Cardiac muscle cell (in vitro differentiated cells and primary cell): ENCODE measurements at places on chromosomes 5 and 9.

- no peak overlapping the region for H3K27ac ChIP-seq
- no peak for DNase-seq
- H3K4me3 ChIP-seq, result no peak overlapping the region
- no peaks in the 10 kb centered on the region for H3K27me3 ChIP-seq
Observed at GRCh38 chr5:143703659-143704058, 108.3 kb upstream of the HMHB1 start.

GRCh38 chr9:88998503-88998902 is 7.2 kb downstream of the S1PR3 start:
- H3K36me3 ChIP-seq, result no peaks in the 10 kb centered on the region
- no peaks in the 10 kb centered on the region for H3K4me1 ChIP-seq
- no peak overlapping the region for H3K4me3 ChIP-seq
- no peak for DNase-seq
- H3K27ac ChIP-seq, result no peak overlapping the region

DNA sequence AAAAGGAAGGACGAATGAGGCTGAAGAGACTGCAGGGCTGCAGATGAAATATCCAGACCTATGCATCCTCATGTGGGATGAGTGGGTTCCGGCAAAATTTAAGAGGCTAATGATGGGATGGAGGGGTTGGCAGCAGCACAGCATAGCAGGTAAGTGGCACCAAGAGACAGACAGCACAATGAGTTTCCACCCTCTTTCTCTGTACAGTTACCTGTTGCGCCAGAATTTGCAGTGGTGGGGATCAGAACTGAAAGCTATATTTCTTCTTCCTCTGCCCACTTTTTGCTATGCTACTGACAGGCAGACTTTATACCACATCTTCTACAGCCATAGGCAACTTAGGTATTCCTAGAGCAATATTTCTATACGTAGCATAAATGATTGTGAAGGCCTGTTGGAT is 227.0 kb downstream of the EPB41L4A start:
- H3K27me3 ChIP-seq, result no peaks in the 10 kb centered on the region
- H3K36me3 ChIP-seq, result no peaks in the 10 kb centered on the region
- no peak overlapping the region for H3K27ac ChIP-seq
- DNase-seq, result no peak
- H3K4me1 ChIP-seq, result no peaks in the 10 kb centered on the region

- no peaks in the 10 kb centered on the region for H3K4me1 ChIP-seq
- H3K4me3 ChIP-seq, result no peak overlapping the region
- no peaks in the 10 kb centered on the region for H3K27me3 ChIP-seq
Observed at GRCh38 chr9:34254966-34255825, 73.9 kb downstream of the KIF24 start.

DNA sequence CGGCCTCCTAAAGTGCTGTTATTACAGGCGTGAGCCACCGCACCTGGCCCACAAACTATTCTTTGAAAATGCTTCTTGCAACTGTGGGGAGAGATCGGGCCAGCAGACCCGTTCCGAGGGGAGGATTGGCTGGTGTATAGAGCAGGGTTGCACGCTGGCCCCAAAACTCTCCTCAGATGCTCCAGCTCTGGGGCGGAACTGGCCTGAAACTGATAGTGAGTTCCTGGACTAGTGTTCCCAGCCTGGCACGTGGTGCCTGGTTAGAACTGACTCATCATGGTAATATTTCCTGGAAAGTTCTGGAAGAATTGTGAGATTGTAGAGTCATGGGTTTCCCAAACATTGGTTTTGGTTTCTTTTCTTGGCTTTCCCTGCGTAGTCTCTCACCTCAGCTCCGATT is 120.5 kb downstream of the FBXL7 start:
- H3K27ac ChIP-seq, result no peak overlapping the region
- no peaks in the 10 kb centered on the region for H3K36me3 ChIP-seq
- peaks cover 3% of the 10 kb centered on the region for H3K4me1 ChIP-seq
- no peaks in the 10 kb centered on the region for H3K27me3 ChIP-seq

GRCh38 chr5:11922394-11922793 is 18.1 kb upstream of the CTNND2 start:
- no peaks in the 10 kb centered on the region for H3K4me1 ChIP-seq
- no peak overlapping the region for H3K27ac ChIP-seq
- no peaks in the 10 kb centered on the region for H3K27me3 ChIP-seq
- H3K36me3 ChIP-seq, result no peaks in the 10 kb centered on the region
- no peak for DNase-seq

DNA sequence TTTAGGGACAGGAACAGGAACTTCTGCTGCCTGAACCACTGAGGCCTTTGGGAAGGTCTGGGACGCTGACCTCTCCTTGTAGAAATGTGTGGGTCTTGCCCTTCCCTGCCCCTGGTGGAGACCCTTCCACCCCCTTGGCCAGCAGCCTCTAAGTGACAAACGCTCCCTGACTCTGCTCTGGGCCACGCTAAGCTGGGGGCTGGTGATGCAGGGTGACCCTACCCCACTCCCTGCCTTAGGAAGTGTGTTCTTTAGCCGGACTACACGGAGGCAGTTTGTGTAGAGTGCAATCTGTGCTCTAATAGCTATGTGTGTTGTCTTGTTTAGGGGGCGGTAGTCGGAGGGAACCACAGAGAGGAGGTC is 123.0 kb downstream of the COL23A1 start:
- no peaks in the 10 kb centered on the region for H3K27me3 ChIP-seq
- H3K4me1 ChIP-seq, result peaks cover 31% of the 10 kb centered on the region
- DNase-seq, result no peak
- H3K4me3 ChIP-seq, result no peak overlapping the region

DNA sequence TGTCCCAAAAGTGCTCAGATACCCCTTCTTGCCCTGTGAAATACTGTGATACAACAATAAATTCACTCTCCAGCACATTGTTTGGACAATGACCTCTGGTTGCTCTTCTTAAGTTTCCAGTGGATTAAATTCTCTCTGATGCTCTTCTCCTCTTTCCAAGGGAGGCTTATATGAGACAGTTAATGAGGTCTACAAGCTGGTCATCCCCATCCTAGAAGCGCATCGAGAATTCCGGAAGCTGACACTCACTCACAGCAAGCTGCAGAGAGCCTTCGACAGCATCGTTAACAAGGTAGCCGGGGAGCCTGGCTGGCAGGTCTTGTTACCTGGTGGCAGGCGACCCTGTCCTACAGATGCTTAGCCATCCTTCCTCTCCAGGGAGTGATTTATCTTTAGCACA is 226.5 kb downstream of the DOCK8 start:
- no peaks in the 10 kb centered on the region for H3K27me3 ChIP-seq
- no peak overlapping the region for H3K4me3 ChIP-seq

- H3K27me3 ChIP-seq, result no peaks in the 10 kb centered on the region
- no peak overlapping the region for H3K27ac ChIP-seq
- no peak overlapping the region for H3K4me3 ChIP-seq
- DNase-seq, result no peak
Observed at GRCh38 chr5:110638970-110639902, 87.2 kb downstream of the TMEM232 start.

DNA sequence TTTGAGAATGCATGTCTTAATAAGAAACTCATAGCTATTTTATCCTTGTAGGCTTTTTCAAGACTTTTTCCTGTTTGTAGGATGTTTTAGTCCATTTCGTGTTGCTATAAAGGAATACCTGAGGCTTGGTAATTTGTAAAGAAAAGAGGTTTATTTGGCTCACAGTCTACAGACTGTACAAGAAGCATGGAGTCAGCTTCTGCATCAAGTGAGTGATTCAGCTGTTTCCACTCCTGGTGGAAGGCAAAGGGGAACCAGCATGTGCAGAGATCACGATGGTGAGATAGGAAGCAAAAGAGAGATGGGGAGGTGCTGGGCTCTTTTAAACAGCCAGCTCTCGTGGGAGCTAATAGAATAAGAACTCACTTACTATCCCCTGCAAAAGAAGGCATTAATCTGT is 177.3 kb downstream of the ALDH1A1 start:
- H3K27ac ChIP-seq, result no peak overlapping the region
- H3K27me3 ChIP-seq, result no peaks in the 10 kb centered on the region
- no peaks in the 10 kb centered on the region for H3K36me3 ChIP-seq

- H3K4me1 ChIP-seq, result peaks cover 12% of the 10 kb centered on the region
- no peak overlapping the region for H3K4me3 ChIP-seq
- H3K36me3 ChIP-seq, result no peaks in the 10 kb centered on the region
Observed at GRCh38 chr9:123717581-123718175, 212.2 kb downstream of the DENND1A start.

DNA sequence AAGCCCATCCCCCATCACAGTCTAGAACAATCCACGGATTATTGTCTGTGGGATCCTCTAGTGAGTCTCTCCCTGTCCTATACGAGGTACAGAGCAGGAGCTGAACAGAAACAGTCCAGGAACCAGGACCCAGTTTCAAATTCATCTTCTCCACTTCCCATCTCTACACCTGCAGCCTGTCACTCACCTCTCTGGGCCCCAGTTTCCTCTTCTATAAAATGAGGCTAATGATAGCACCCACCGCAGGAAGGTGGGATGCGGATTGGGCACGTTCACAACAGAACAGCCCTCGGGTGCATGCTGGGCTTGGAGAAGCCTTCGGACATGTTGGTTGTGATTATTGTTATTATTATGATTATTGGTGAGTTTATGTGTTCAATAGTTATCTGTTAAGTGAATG is 78.5 kb downstream of the ANKRD33B start:
- H3K4me1 ChIP-seq, result no peaks in the 10 kb centered on the region
- no peaks in the 10 kb centered on the region for H3K27me3 ChIP-seq
- no peak overlapping the region for H3K4me3 ChIP-seq
- H3K36me3 ChIP-seq, result no peaks in the 10 kb centered on the region

GRCh38 chr9:136312436-136312835 is 8.5 kb upstream of the CCDC187 start:
- DNase-seq, result peak; percentile 58
- no peaks in the 10 kb centered on the region for H3K27me3 ChIP-seq
- H3K4me3 ChIP-seq, result no peak overlapping the region
- no peaks in the 10 kb centered on the region for H3K36me3 ChIP-seq
- no peaks in the 10 kb centered on the region for H3K4me1 ChIP-seq
- H3K27ac ChIP-seq, result no peak overlapping the region

- no peak overlapping the region for H3K27ac ChIP-seq
- peaks cover 100% of the 10 kb centered on the region for H3K27me3 ChIP-seq
- H3K36me3 ChIP-seq, result no peaks in the 10 kb centered on the region
- H3K4me3 ChIP-seq, result no peak overlapping the region
- H3K4me1 ChIP-seq, result no peaks in the 10 kb centered on the region
Observed at GRCh38 chr9:97850746-97851445, 2.1 kb upstream of the FOXE1 start.

DNA sequence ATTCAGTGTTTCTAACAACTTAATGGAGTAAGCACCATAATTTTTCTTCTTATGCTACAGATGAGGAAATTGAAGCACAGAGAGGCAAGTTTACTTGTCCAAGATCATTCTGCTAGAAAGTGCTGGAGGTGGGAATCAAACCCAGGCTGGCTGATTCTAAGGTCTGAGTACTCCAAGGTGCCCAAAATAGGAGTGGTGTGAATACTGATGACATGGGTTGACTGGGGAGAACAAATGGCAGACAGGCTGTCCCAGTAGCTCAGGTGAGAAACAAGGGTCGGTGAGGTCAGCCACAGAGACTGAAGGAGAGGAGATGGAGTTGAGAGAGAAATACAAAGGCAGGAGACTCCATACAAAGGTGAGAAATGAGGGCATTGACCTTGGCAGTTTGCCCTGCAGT is 144.5 kb upstream of the EGFLAM start:
- no peaks in the 10 kb centered on the region for H3K27me3 ChIP-seq
- DNase-seq, result no peak
- no peak overlapping the region for H3K4me3 ChIP-seq
- no peaks in the 10 kb centered on the region for H3K36me3 ChIP-seq
